ENCODE measurements at places on chromosomes 3 and 15. TPM values are rescaled to one million over a fixed set of nuclear protein-coding genes. Genes with fewer than 3 reads are reported as not detected.

RYR3 gene
- 0.42 TPM for total RNA-seq

FETUB gene
- not detected for total RNA-seq

OGG1 gene
- total RNA-seq = 14.0 TPM

SEMA3B gene
- total RNA-seq = 12.4 TPM

CNTN3 gene
- total RNA-seq = 0.97 TPM

DAZL gene
- not detected for total RNA-seq

C3orf22 gene
- not detected for total RNA-seq

PCOLCE2 gene
- 29.4 TPM for total RNA-seq

NAALADL2 gene
- total RNA-seq = 17.8 TPM

CD96 gene
- total RNA-seq = not detected

FGF7 gene
- 342 TPM for total RNA-seq

MME gene
- 670 TPM for total RNA-seq

ADIPOQ gene
- not detected for total RNA-seq

OSBPL10 gene
- total RNA-seq = 9.3 TPM

RAD51 gene
- total RNA-seq = 4.8 TPM

ACSBG1 gene
- not detected for total RNA-seq

CFAP20DC gene
- total RNA-seq = 2.7 TPM

FEZF2 gene
- total RNA-seq = not detected

RLBP1 gene
- total RNA-seq = not detected

FRMD5 gene
- total RNA-seq = 16.5 TPM

SH2D7 gene
- not detected for total RNA-seq

IP6K1 gene
- total RNA-seq = 39.2 TPM

CEP19 gene
- 2.5 TPM for total RNA-seq

PLSCR2 gene
- not detected for total RNA-seq

PROS1 gene
- total RNA-seq = 8.3 TPM

GHSR gene
- not detected for total RNA-seq

CCRL2 gene
- total RNA-seq = not detected

COMMD4 gene
- total RNA-seq = 39.5 TPM

CCNB2 gene
- 18.1 TPM for total RNA-seq

UBXN7 gene
- 25.1 TPM for total RNA-seq

MAGI1 gene
- total RNA-seq = 28.2 TPM

TLR9 gene
- not detected for total RNA-seq

C3orf70 gene
- total RNA-seq = 1.5 TPM

SLC28A1 gene
- not detected for total RNA-seq

TRIM59 gene
- 20.2 TPM for total RNA-seq

LRRC49 gene
- total RNA-seq = 28.2 TPM

RTP3 gene
- total RNA-seq = not detected

DUOXA2 gene
- not detected for total RNA-seq

QRICH1 gene
- total RNA-seq = 55.7 TPM

PIGX gene
- total RNA-seq = 23.0 TPM

PLCH1 gene
- total RNA-seq = 0.09 TPM

DGKG gene
- 6.7 TPM for total RNA-seq

EXD1 gene
- under 0.01 TPM for total RNA-seq

GSK3B gene
- 64.5 TPM for total RNA-seq

PDZRN3 gene
- 12.3 TPM for total RNA-seq

KAT2B gene
- 4.8 TPM for total RNA-seq

TEX55 gene
- not detected for total RNA-seq

ZIC1 gene
- not detected for total RNA-seq

CPNE4 gene
- not detected for total RNA-seq

SAMMSON gene
- not detected for total RNA-seq

GPR149 gene
- total RNA-seq = not detected

AGBL1 gene
- not detected for total RNA-seq

SPTBN5 gene
- 1.8 TPM for total RNA-seq

TJP1 gene
- total RNA-seq = 50.5 TPM

KY gene
- 8.0 TPM for total RNA-seq

CRABP1 gene
- total RNA-seq = not detected

HYAL1 gene
- total RNA-seq = 0.42 TPM

LYZL4 gene
- not detected for total RNA-seq

NANOGP8 gene
- total RNA-seq = not detected

Measured in smooth muscle cell of the umbilical artery (primary cell).